ENCODE measurements at places on chromosomes 7 and 10. TPM values are rescaled to one million over a fixed set of nuclear protein-coding genes. Genes with fewer than 3 reads are reported as not detected.

DNAJC30 gene
- total RNA-seq: 7.3 TPM

AGR3 gene
- total RNA-seq: not detected

HOXA11 gene
- total RNA-seq: 0.23 TPM

ACHE gene
- 15.3 TPM for total RNA-seq

PDCD11 gene
- total RNA-seq: 40.8 TPM

AEBP1 gene
- 228 TPM for total RNA-seq

MTPN gene
- total RNA-seq: 54.0 TPM

COBL gene
- 3.1 TPM for total RNA-seq

MOGAT3 gene
- total RNA-seq: not detected

FFAR4 gene
- total RNA-seq: 3.7 TPM

CALML3 gene
- not detected for total RNA-seq

GAD2 gene
- not detected for total RNA-seq

All from ovary (tissue), 10 donors.